ENCODE measurements at places on chromosomes 11 and 22.
A peak's percentile ranks its signal among the peaks of the same experiment; 100 is the strongest.

DNA sequence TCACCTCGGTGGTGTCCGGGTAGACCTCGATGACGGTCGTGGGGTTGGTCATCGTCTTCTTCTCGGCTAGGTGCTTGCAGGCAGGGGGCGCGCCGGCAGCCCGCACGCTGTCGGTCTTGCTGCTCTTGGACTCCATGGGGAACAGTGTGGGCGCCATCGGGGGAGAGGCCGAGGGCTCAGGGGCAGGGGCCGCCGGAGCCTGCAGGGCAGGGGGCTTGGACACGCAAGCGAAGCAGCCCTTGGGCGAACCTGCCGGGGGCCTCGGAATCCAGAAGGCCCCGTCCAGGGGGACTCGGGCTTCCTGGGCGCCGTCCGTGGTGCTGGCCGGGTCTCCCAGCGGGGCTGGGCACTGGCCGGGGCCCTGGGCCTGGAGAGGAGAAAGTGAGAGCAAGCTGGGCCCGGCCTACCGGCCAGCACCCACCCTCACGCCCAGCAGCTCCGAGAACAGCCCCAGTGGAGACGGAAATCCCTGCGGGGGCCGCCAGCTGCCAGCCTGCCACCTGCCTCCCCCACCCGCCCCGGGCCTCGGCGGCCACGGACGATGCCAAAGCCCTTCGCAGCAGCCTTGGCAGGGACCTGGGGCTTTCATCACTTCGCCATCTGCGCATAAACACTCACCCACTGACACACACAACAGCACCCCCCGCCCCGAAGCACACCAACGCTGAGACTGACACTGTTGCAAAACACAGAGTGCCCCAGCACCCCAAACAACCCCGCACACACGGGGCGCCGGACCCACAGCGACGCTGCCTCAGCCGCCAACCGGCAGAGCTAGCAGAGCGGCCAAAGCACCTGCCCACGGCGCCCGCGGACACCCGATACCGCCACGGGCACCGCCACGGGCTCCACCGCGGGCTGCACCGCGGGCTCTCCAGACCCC lies 2.4 kb downstream of the IFITM10 start:
- no peak for DNase-seq

DNA sequence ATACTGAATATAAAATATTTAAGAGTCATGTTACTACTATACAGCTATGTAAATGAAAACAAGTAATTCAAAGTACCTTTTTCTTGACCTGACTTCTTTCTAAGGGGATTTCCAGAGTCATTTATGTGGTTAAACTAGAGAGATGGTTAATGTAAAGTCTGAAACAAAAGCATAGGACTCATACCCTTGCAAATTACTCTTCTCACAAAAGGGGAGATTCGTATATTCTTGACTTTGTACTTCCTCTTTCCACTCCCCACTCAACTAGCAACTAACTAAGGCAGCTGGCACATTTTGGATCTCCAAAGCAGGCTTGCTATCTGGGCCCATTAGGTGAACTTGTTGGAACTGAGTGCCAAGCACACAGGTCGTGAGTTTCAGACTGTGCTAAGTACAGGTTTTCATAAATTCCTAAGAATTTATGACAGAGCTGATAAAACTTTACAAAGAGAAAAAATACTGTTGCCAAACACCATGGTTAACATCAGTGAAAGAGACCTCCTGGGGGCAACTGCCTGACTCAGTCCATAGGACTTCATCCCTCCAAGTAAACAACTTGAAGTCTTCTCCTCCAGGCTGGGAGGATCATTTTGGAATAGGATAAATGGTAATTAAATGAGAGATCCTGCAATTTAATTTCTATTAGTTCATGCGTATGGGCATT lies 77.0 kb upstream of the DDI1 start:
- no peak for DNase-seq

DNA sequence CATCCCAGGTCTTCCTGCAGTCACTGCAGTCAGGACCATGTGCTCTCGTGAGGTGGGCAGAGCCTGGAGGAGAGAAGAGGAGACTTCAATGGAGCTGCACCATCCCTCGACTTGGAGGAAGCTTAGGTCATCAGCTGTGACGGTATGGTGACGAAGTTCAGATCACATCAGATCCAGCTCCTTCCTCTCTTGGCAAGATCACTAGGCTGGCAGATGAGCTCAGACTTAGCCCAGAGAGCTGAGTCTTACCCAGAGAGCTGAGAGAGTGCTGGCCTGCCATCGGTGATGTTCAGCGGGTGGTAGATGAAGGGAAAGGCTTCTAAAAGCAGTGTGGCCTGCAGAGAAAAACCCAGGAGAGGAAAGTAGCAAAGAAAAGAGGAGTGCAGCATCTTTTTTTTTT lies 1.8 kb upstream of the SLC15A3 start:
- no peak for DNase-seq

DNA sequence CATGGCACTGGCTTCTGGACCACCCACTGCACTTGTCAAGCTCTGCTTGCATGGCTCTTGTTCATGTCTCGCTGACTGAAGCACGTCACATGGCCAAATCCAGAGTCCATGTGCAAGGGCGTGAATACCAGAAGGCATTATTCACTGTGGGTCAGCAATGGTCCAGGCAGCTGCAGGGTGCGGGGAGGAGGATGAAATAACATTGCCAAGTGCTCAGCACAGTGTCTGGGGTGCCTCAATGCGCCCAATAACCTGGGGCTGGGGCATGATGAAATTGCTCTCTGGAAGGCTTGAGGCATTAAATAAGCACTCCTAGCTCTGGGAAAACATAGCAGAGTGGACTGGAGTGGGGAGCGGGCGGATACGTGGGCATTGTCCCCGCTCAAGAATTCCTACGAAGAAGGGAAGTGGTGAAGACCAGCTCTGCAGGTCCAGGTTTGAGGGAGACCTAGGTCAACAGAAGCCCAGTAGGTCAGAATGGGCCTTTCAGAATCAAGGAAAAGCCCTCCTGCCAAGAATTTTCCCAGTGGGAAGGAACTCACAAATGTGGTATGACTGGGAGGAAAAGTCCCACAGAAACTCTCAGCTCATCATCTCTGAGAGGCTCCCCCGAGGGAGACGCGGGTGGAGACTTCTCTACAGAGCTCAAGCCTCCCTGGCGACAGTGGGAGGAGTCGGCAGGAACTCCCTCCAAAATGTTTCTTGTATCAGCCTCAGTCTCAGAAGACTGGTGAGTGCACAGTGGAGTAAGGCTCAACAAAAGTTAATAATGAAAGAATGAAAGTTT lies 15.3 kb upstream of the ACCSL start:
- no peak for DNase-seq

DNA sequence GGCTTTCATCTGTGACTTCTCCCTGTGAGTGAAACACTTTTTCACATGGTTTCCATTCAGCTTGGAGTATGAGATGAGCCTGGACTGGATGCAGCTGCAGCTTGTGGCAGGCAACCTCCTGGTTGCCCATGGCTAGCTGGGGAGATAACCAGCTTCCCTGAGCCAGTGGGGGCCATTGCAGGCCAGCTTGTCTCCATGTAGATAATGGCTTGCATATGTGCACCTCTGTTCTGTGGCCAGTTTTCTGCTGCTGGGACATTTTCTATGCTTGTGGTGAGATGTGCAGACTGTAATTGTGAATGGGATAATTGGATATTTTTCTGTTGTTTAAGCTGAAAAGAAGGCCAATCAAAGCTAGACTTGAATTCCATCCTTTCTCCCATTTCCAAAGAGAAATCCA lies 38.5 kb downstream of the INSC start:
- no peak for DNase-seq

DNA sequence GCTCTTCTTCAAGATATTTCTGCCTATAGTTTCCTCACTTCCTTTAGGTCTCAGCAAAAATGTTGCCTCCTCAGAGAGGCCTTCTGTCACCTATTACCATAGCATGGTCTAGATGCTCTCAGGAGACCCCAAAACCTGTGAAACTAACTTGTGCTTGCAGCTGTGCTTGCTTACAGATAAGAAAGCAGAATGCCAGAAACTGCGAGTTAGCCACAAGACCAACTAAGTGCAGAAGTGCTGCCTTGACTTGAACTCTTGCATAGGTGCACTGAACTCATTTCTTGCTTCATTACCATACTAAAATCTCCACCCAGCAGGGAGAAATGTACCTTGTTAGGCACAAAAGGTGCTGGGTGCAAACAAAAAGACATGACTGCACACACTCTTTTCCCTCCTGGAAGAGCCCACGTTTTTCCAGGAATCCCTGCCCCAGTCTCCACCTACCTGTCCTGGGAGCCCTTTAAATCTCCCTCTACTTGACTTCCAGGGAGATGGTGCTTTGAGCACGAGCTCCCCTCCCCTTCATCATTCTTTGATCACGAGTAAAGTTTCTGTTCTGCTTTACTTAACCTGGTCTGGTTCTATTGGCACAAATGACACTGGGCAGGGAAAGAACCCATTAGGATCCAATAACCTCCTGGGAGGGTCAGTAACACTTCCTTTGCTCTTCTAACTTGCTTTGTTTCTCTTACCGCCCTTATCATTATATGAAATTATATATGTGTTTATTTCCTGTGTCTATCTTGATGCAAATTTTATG lies 137.7 kb upstream of the DDI1 start:
- no peak for DNase-seq

DNA sequence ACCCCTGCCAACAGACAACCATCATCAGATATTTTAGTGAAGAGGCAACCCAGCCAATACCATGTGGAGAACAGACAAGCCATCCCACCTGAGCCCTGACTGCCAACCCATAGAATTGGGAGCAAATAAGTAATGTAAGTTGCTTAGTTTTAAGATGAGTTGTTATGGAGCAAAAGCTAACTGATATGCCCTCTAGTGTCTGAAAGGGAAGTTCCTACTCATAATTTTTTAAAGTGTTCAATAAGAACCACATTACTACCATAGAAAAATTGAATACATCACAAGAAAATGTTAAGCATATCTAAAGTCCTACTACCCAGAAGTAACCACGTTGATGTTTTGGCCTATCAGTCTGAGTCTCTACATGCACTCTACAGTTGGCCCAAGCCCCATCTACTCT lies 50.8 kb upstream of the SLC36A4 start:
- peak; percentile 2 for DNase-seq

DNA sequence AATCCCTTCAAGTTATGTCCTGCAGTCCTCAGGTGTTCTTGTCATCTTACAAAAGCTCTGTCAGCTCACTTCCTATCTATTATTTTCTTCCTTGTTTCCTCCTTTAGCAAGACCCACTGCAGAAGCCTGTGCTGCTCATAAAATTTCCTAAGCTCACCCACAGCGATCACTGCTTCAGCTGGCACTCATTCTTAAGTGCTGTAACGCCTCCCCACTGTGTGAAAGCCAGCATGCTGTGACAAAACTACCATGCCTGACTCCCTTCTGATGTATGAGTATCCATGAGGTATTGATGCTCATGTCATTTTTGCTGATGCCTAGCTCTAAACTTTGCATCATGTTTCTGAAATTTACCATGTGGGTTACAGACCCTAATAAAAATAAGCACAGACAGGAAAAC lies 41.5 kb upstream of the CNTN5 start:
- DNase-seq = no peak

DNA sequence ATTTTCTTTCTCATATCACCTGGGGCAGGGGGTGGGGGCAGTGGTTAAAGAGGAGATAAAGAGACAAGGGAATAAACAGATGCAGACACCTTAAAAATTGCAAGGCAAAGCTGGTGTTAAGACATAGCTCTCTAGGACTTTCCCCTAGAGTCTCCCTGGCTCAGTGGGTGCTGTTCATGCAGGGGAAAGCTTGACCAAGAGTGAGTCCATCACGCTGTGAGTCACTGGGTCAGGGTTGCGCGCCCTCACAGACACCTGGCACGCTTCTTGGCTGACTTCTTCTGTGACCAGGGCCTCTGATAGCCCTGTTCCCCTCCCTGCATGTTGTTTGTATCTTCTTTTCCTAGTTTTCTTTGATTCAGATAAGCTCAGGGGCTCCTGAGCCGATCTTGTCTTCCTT lies 31.9 kb downstream of the COMMD9 start:
- no peak for DNase-seq

GRCh38 chr22:23938328-23939016 lies 22.5 kb downstream of the GSTT2B start:
- DNase-seq = no peak

- no peak for DNase-seq
Measured at GRCh38 chr11:134412203-134413042, at the start of gene B3GAT1. Gene B3GAT1 (minus strand): TSS chr11:134412242. CDS start chr11:134387659, 24,583 bp downstream.
